ENCODE measurements at places on chromosomes 2 and 18.
A peak's percentile ranks its signal among the peaks of the same experiment; 100 is the strongest.

DNA sequence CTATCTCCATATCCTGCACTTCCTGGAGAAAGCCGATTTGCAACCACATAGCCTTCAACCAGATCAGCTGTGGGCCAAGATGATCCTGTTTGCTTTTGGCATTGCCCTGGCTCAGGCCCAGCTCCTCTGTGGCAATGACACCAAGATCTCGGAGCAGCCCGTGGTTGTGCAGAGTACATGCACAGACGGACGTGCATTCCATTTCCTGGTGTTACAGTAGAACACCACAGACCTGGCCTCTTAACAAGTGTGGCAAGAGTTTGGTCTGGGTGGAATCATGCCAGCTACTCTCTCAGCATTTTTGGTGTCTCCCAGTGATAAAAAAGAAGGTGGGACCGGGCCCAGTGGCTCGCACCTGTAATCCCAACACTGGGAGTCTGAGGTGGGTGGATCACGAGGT is 20.0 kb downstream of the MALT1 start:
- DNase-seq = no peak

GRCh38 chr18:69705987-69706386 is 241.7 kb downstream of the CD226 start:
- no peak for DNase-seq

GRCh38 chr2:10963155-10963554 is 51.4 kb downstream of the KCNF1 start:
- DNase-seq = no peak

GRCh38 chr2:45631319-45631718 is 20.2 kb upstream of the PRKCE start:
- DNase-seq = no peak

GRCh38 chr2:121284463-121285449 is at the start of gene TFCP2L1:
TFCP2L1 (minus strand) TSS chr2:121285202; CDS start chr2:121285109, 93 bp downstream.
- DNase-seq = no peak

- DNase-seq = no peak
These were observed 20.5 kb upstream of the ITSN2 start for GRCh38 chr2:24380820-24381219.

GRCh38 chr2:84925336-84925723 is 19.9 kb downstream of the TMSB10 start:
- no peak for DNase-seq

DNA sequence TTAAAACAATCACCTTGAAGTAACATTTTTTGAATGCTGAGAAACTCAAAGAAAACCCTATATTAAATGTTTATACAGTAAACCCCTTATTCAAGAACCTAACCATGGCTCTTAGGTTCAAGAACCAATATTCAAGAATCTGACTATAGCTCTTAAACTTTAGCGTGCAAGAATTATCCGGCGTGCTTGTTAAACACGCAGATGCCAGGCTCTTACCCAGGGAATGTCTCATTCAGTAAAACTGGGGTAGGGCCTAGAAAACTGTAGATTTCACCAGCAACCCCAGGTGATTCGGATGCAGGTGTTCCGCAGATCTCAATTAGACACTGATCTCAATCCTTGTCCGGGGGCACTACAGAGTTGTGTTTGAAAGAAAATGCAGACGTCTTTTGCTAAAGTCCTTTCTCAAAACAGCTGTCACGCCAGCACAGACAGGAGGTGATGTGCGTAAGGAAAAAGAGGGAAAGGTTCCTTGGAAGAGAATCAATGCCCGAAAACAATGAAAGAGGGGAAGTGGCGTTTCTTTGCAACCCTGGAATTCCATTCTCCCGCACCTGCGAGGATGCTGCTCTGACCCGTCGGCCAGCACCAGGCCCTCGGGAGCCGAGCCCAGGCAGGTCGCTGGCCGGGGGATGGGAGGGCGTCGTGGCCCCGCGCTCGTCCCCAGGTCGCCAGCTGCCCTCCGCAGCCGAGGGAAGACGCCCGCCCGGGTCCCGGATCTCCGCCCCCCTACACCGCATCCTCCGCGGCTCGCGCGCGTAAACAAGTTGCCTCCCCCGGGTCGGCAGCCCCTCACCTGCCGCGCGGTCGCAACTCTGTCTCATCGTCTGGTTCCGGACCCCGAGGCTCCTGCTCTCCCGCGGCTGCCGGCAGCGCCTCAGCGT is 851 bp downstream of the EIF2AK3 start:
- DNase-seq = peak; percentile 19

DNA sequence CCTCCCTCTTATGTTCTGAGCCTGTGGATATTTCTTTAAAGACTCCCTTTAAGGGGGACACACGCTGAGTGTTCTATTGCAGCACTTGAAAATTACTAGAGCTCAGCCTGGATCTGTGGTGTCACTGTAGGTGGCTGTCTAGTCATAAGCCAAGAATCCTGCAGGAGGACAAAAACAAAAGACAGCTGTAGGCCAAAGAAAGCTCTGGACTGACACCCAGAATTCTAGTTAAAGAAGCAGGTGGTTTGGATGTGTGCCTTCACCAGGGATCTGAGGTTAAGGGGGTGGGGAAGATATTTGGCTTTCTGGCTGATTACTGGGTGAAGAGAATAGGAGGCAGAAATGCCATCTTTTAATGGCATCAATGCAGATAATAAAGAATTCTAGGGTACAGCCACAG is 842.5 kb upstream of the NXPH2 start:
- no peak for DNase-seq

DNA sequence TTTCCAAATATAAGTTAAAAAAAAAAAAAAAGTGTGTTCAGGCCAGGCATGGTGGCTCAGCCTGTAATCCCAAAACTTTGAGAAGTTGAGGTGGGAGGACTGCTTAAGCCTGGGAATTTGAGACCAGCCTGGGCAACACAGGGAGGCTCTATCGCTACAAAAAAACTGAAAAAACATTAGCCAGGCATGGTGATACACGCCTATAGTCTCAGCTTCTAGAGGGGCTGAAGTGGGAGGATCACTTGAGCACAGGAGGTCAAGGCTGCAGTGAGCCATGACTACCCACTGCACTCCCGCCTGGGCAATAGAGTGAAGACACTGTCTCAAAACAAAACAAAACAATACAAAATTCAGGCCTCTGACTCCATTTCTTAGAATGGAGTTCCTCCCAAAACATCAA is 9.2 kb downstream of the USP37 start:
- DNase-seq = no peak

All from hepatic stellate cell (primary cell).